ENCODE measurements at places on chromosomes 11 and 22.

- no peak for DNase-seq
Measured at GRCh38 chr11:45860764-45861510, 13.7 kb downstream of the CRY2 start.

- no peak for DNase-seq
Measured at GRCh38 chr11:45647329-45647728, 18.1 kb downstream of the CHST1 start.

DNA sequence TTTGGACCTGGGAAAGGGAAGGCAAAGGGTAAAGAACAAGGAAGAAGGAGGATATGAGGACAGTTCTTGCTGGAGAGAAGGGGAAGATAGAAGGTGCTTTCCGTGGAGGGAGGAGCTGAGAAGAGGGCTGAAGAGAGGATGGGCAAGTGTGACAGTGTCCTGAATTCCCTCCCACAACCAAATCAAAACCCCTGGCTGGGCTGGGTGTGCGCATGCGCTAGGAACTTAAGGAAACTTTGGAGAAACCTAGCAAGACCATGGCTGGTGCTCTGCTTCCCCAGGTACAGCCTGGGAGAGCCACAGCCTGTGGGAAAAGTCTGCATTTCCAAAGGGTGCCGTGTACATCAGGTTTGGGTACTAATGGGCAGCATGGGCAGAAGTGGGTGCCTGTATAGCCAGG is 29.0 kb upstream of the FJX1 start:
- DNase-seq, result no peak

GRCh38 chr11:1671658-1672057 is 25.3 kb upstream of the KRTAP5-6 start:
- DNase-seq, result no peak

DNA sequence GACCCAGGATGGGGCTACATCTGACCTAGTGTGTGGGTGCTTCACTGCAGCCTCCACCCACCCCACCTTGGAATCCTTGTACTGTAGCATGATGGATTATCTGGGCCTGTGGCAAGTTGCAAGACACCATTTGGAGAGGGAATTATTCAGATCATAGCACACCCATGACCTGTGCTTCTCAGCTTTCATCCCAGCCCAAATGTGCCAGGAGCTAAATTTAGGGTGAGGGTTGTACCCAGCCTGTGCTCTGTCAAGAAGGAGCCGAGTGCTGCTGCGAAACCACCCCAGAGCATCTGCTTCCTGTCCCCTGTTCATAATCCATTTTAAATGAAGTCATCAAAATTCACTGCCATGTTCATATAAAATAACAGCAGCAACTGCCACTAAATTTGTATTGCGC is 394.5 kb downstream of the SHANK2 start:
- no peak for DNase-seq

- no peak for DNase-seq
Measured at GRCh38 chr11:12175694-12176241, 65.4 kb downstream of the MICAL2 start.

DNA sequence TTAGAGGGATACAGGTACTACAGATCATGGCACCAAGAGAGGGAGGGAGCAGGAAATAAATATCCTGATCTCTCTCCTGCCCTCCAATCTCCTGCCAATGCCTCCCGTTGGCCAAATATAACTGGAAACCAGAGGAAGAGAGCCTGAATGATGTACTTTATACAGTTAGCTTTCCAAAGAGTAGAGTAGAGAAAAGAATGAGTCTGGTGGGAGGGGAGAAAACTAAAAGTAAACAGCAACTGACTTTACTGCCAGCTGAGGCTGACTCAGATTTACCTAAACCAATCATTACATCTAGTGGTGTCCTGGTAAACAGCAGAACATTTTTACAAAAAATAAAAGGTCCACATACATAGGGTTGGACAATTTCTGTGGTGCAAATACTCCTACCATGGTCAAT is 5.1 kb downstream of the MPZL3 start:
- DNase-seq, result no peak

DNA sequence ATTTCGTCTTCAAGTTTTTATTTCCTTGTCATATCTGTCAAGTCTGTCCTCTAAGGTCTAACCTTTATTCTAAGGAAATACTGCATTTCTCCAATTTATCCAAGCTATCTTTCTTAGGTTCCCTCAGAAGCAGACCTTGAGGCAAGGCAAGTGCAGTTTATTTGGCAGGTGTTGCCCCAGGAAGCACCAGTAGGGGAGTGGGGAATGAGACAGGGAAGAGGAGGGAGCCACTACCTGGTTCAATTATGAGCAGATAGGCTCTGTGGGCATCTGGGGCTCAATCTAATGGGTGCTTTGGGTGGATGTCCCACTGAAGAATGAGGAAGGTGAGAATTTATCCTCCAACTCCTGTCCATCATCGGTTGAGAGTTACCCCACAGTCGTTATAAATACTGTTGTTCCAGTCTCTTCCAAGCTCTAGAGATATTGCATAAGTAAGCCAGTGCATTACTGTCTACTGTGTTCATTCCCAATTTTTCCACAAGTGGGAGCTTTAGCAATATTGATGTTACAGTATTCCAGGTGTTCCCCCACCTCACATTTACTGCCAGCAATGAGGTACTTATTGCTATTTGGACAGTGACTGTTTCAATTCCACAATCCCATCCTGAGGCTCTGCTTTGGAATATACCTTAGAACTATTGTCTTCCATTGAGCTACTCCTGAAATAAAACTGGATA is 154.9 kb upstream of the CEP126 start:
- no peak for DNase-seq

DNA sequence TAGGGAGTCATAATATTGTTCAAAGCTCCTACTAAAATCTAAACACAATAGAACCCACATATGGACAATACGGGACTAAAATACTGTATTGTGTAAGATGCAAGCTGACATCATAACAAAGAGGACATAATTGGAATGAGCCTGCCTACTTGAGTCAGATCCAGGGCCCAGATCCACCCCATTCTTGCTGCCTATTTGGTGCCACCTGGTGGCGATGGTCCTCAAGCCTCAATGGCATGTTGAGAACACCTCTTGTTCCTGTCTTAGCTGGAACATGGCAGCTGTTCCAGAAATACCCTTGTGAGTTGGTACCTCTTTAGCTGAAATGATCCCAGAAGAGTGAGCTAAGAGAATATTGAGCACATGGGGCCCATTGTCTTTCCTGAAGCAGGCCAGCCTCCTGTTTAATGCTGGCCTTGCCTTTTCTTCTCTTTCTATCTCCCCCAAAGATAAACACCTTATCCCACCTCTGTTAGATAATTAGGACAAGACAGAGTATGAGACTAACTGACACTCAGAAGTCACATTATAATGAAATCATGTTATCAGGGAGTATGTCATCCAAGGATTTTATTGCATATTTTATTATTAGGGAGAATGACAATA is 680.9 kb upstream of the ANO5 start:
- peak; percentile 44 for DNase-seq

- no peak for DNase-seq
Measured at GRCh38 chr22:36976606-36977005, 42.6 kb downstream of the TST start.

DNA sequence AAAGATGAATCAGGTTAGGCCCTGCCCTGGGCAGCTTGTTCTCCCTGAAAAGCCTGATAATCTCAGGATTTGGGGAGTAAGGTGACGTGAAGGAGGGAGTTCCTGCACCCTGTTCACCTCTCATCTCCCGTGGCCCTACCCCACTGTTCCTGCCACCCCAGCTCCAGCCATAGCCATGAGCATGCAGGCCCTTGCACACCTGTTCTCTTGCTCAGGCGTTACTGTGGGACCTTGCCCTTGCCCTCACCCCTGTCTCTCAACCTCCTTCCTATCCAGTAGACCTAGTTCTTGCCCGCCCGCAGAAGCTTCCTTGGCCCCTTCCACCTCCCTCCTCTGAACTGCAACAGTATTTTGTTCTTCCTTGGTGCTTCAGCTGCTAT is 15.0 kb downstream of the TSKU start:
- DNase-seq, result no peak

GRCh38 chr22:18152519-18152918 is 2.5 kb downstream of the USP18 start:
- no peak for DNase-seq

DNA sequence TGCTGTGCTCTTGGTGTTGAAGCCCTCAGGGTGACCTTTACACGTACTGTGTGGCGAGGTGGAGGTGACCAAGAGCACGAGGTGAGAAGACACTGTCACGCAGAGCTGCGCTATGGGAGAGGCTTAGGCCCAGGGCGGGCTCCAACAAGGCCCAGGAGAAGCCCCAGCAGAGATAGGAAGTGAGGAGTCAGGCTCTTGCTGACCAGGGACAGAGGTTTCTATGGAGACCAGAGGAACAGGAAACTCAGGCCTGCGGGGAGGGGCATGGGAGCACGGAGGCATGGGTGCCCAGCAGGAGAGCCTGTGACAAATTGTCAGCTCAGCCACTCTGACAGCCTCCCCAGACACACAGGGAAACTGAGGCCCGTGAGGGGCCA is 15.8 kb downstream of the DGKZ start:
- no peak for DNase-seq

- DNase-seq, result no peak
Measured at GRCh38 chr11:92246630-92247029, 22.0 kb downstream of the FAT3 start.

DNA sequence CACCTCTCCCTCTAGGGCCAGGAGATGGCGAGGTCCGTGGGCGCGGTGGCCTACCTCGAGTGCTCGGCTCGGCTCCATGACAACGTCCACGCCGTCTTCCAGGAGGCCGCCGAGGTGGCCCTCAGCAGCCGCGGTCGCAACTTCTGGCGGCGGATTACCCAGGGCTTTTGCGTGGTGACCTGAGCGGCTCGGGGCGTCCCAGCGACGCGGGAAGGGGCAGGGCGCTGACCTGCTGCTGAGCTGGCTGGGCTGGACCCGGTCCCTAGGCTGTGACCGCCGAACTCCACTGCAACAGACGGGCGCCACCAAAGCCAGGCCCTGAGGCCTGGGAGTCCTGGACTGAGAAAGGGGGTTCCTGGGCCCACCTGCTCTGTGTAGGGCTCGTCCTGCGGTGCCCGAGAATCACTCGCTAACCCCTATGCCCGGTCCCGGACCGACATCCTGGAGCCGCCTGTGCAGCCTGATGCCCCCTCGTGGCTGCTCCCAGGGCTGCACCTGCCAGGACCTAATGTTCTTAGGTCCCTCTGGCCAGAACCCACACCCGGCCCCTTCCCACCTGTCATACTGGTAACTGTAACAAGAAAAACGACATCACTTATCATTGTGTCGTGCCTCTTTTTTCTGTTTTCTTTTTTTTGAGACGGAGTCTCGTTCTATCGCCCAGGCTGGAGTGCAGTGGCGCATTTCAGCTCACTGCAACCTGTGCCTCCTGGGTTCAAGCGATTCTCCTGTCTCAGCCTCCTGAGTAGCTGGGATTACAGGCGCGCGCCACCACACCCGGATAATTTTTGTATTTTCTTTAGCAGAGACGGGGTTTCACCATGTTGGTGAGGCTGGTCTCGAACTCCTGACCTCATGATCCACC is 15.0 kb downstream of the RHOD start:
- DNase-seq, result no peak

DNA sequence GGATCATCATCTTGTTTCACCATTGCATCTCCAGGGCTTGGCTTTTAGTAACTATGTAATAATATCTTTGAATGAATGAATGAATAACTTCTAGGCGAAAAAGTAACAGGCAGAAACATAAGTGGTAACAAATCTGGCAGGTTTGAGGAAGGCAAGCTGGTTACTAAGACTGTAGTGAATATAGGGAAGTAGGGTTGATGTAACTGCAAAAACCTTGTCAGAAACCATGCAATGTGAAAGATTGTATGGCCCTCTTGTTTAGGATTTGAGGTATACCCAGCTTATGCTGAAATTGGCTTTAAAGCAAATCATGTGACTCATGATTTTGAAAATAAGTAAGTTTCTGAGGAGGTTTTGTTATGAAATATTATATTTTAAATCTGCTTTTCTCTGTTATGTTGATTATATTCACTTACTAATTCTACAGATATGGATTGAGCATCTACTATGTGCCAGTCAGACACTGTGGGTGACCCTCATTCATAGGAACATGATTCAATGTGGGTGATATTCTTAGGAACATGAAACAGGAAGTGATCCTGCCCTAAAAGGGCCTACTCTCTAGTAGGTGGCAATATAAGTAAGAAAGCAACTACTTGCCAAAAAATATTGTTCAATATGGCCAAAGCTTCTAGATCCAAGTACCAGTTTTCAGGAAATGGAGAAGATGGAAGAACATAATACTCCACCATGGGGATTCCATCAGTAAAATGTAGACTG is 115.5 kb upstream of the CCDC90B start:
- no peak for DNase-seq

DNA sequence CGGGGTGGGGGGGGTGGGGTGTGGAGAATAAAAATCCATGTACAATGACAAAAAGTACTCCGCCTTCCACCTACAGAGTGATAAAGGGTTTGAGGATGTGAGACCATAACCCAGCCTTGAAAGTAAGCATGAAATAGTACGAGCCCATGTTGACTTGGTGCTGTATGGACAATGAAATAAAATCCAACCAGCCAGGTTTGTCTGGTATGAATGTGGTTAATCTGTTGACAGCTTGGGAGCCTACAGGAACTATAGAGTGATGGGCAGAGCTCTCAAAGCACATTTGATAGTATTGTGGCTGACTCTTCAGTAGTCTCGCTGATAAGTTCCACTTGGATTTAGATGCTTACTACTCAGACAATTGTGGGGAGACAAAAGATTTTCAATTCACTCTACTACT is 48.8 kb upstream of the CD44 start:
- no peak for DNase-seq

GRCh38 chr11:27296497-27296896 is 66.5 kb downstream of the CCDC34 start:
- DNase-seq, result peak; percentile 33

GRCh38 chr11:116051494-116051893 is 547.3 kb upstream of the CADM1 start:
- DNase-seq, result no peak

GRCh38 chr11:134063124-134063495 is 5.8 kb upstream of the JAM3 start:
- no peak for DNase-seq

- no peak for DNase-seq
Measured at GRCh38 chr11:61916737-61917333, 531 bp downstream of the RAB3IL1 start.

- DNase-seq, result no peak
Measured at GRCh38 chr11:118046964-118047700, 29.7 kb upstream of the TMPRSS4 start.

- no peak for DNase-seq
Measured at GRCh38 chr11:74538680-74539079, 45.2 kb upstream of the LIPT2 start.

DNA sequence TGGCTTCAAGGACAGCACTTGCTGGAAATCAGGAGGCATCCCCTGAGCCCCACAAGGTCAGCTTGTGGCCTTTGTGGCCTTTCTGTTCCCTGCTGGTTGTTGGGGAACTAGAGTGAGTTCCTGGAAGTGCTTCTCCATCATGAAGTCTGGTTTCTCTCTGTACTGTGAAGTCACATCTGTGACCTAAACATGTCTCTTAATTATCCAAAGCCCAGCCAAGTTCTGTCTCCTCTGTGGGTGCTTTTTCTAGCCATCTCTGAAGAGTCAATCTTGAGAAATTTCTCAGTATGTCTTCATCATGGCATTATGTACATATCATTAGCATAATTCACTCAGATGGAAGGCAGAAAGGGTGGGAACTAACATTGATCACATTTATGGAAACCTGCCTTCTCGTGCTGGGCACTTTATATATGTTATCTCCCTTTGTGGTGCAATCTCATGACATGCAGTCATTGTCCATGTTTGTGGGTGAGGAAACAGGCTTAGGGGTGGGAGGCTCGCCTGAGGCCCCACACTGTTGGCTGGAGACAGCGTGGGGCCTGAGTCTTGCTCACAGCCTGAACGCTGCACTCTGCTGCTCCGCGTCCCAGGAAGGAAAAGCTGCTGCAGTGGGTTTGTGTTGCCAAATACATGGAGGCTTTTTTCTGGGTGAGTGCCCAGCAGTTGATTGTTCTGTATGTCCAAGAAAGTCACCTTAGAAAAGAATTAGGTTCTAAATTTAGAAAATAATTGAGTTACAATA is 24.6 kb downstream of the IGHMBP2 start:
- DNase-seq, result no peak
